ENCODE measurements at places on chromosomes 12 and 14. TPM values are rescaled to one million over a fixed set of nuclear protein-coding genes. Genes with fewer than 3 reads are reported as not detected.

The SLC6A15 gene
- not detected for total RNA-seq

The FAIM2 gene
- total RNA-seq = not detected

The MYO1H gene
- not detected for total RNA-seq

The POLE2 gene
- total RNA-seq = 2.0 TPM

The TCL1B gene
- total RNA-seq = 0.33 TPM

The STON2 gene
- total RNA-seq = not detected

The CFAP54 gene
- 0.82 TPM for total RNA-seq

The KRR1 gene
- total RNA-seq = 79.3 TPM

The LMO3 gene
- not detected for total RNA-seq

The SLC2A14 gene
- not detected for total RNA-seq

The RASSF8 gene
- total RNA-seq = not detected

The TM7SF3 gene
- total RNA-seq = 23.5 TPM

The AQP2 gene
- total RNA-seq = not detected

The AVPR1A gene
- not detected for total RNA-seq

The SERPINA9 gene
- total RNA-seq = not detected

The CCDC197 gene
- total RNA-seq = not detected

The KLHL33 gene
- total RNA-seq = 0.52 TPM

The CD4 gene
- total RNA-seq = 1.4 TPM

The SAV1 gene
- 10.5 TPM for total RNA-seq

The HSPB8 gene
- total RNA-seq = not detected

The SHMT2 gene
- total RNA-seq = 45.2 TPM

The KCNC2 gene
- total RNA-seq = not detected

The KRT7 gene
- total RNA-seq = not detected

The FOXG1 gene
- not detected for total RNA-seq

The EML1 gene
- total RNA-seq = not detected

The AQP6 gene
- total RNA-seq = not detected

The TAS2R31 gene
- 3.2 TPM for total RNA-seq

The LTBP2 gene
- 0.60 TPM for total RNA-seq

The TTC6 gene
- total RNA-seq = not detected

The GPRC5A gene
- total RNA-seq = not detected

The SLC38A1 gene
- 343 TPM for total RNA-seq

The CRY1 gene
- total RNA-seq = 37.9 TPM

The RND1 gene
- 3.7 TPM for total RNA-seq

The SLC7A7 gene
- total RNA-seq = 2.6 TPM

The VWF gene
- total RNA-seq = 0.60 TPM

The RIN3 gene
- 137 TPM for total RNA-seq

The NGDN gene
- 83.7 TPM for total RNA-seq

The DENR gene
- total RNA-seq = 52.6 TPM

The ZCRB1 gene
- total RNA-seq = 29.6 TPM

The C12orf42 gene
- total RNA-seq = 16.8 TPM

The AMDHD1 gene
- total RNA-seq = 2.2 TPM

The GPR84 gene
- not detected for total RNA-seq

The E2F7 gene
- total RNA-seq = not detected

The PRKD1 gene
- not detected for total RNA-seq

The APOF gene
- not detected for total RNA-seq

The STXBP6 gene
- total RNA-seq = not detected

The MYH7 gene
- total RNA-seq = not detected

The NTN4 gene
- total RNA-seq = not detected

The TAS2R7 gene
- total RNA-seq = not detected

The TNFAIP2 gene
- 0.55 TPM for total RNA-seq

The CISTR gene
- total RNA-seq = not detected

The GLT1D1 gene
- total RNA-seq = not detected

Data from naive thymus-derived CD8-positive, alpha-beta T cell (primary cell).